ENCODE measurements at places on chromosomes 3 and 15. TPM values are rescaled to one million over a fixed set of nuclear protein-coding genes. Genes with fewer than 3 reads are reported as not detected.
A peak's percentile ranks its signal among the peaks of the same experiment; 100 is the strongest.

DNA sequence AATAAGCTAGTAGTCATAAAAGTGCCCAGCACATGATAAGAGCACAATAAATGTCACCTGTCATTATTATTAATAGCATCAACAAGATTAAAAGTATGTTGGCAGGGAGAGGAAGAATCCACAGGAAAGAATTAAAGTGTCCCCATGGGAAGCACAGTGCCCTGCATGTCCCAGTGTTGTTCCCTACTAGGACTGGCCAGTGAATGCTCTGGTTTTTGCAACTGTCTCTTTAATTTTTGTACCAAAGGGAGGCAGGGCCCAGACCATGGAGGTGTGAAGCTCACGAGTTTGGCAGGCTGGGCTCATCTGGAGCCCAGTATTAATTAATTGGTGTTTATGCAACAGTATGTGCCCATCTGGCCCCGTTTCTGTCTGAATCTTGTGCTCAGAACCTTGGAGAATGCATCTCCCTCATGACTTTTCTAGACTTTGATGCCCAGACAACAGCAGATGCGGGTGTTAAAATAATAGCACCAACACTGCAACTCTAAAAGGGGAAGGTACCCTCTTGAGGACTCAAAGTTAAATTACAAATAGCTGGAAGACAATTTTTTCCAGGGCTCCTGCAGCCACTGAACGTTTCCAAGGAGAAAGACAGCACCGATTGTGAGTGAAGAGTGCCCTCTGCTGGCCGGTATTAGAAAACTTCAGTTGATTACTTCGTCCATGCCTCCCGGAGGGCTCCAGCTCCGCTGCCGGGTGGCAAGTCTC is 71.9 kb upstream of the SPATA12 start:
- peak; percentile 95 for DNase-seq

- DNase-seq, result peak; percentile 17
Measured at GRCh38 chr15:50057905-50058639, 61.0 kb downstream of the ATP8B4 start.

DNA sequence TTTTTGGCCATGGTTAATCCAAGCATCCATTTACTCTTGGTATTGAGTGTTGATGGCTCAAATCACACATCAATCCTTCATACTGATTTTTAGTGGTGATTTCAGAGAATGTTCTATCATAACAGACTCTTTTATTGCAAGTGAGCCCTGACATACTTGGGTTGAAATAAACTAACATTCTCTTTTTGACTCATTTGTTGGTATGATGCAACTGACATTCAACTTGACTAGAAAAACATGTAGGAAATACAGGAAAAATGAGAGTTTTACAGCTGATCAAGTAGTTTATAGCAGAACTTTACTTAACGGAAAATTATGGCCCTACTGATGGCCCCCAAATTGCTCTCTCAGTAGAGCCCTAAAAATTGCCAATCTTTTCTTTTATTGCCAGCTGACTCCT is 173.9 kb upstream of the CD96 start:
- no peak for DNase-seq

The CCRL2 gene
- total RNA-seq, result 18.9 TPM

The RAB6B gene
- 5.1 TPM for total RNA-seq

DNA sequence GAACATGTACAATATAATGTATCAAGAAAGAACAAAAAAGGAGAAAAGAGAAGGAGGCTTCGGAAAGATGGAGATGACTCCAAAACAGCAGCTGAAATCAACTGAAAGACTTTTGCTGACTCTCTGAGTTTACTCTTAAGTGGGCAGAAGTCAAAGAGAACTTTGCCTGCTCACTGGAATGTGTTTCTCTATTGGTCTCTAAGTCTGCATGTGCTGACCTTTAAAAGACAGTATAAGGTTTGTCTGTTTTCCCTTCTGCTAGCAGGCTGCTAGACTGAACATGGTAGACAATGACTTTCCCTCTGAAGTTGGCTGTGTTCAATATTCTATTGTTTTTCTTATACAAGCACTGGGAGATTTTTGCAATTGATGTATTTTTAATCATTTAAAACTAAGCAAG is 7.2 kb upstream of the MAP4 start:
- DNase-seq, result no peak

DNA sequence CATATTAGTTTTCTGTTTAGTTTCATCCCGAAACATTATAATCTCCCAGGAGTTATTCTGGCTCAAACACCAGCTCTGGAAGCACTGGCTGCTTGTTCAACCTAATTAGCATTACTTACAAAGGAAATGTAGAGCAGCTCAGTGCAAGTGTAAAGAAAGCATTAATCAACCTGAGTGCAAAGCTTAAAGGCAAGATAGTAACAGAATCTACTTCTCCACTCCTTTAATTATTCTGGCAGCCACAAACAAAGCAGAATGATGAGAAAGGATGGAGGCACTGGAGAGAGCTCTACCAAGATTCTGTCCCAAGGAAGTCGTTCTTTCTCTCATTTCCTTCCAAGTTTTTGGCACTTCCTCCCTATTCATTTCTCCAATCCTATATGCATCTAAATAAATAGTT is 1384.0 kb downstream of the ZPLD1 start:
- DNase-seq, result no peak

The LYZL4 gene
- not detected for total RNA-seq

GRCh38 chr15:76153241-76154197 is 93.7 kb downstream of the TMEM266 start:
- DNase-seq, result no peak

Data from lung (tissue), 17 donors.